ENCODE measurements at places on chromosomes 3 and 15. TPM values are rescaled to one million over a fixed set of nuclear protein-coding genes. Genes with fewer than 3 reads are reported as not detected.

GRCh38 chr3:188916934-188917401 is 254.8 kb upstream of the TPRG1 start:
- no peak for DNase-seq

DNA sequence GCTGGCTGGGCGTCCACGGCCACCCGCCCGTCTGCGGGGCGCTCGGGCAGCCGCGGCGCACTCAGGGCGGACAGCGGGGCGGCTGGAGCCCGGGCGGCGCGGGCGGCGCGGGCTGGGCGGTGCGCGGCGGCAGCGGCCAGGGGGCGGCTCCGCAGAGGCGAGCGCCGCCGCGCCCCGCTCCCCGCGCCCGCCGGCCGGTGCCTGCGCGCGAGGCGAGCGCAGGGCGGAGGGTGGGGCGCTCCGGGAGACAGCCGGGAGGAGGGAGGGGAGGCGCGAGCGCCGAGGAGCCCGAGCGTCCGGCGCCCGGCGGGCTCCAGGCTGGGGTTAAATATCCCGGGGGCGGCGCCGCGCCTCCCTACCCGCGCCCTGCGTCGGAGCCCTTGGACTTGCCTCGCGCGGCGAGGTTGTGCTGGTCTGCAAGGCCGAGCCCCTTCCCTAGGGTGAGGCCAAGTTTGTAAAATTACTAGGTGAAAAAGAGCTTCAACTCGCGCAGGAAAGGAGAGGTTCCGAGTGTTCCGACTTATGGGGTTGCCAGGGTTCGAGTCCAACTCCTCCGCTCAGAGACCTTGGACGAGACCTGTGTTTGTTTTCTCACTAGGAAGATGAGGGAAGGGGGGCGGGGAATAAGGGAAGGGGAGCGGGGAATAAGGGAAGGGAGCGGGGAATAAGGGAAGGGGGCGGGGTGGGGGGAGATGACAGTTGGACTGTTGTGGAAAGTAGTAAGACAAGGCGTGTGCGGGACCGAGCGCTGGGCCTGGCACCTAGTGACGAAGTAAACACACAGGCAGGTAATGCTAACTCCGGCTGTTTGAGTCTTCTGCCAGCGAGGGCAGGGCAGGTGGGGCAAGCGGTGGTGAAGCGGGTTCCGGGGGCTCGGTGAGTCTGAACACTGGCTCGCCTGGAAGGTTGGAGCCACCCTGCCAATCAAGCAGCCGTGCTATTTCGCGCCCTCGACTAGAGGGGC is at the start of gene TNFAIP8L3:
Gene TNFAIP8L3 (minus strand): TSS at position 301 of the 964 bp plus-strand sequence. CDS start 311 bp downstream, outside the sequence.
- no peak for DNase-seq

DNA sequence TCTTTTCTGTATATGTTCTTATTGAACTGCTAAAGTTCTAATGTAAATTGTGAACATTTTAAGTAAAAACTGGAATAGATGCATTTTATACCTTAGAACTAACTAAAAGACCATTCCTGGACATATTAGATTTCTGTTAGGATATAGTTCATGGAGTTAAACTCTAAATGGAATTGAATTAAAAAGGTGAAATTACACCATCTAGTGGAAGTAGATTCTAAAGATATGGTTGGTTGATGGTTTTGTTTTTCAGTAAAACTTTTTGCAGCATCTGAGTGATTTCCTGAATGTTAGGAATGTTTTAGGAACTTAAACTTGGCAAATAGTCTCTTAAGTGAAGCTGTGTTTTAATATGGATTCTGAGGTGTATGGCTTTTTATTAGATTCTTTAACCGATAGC is 96.8 kb downstream of the SLMAP start:
- no peak for DNase-seq

GRCh38 chr3:13044496-13045240 is 28.6 kb downstream of the IQSEC1 start:
- DNase-seq: no peak

DNA sequence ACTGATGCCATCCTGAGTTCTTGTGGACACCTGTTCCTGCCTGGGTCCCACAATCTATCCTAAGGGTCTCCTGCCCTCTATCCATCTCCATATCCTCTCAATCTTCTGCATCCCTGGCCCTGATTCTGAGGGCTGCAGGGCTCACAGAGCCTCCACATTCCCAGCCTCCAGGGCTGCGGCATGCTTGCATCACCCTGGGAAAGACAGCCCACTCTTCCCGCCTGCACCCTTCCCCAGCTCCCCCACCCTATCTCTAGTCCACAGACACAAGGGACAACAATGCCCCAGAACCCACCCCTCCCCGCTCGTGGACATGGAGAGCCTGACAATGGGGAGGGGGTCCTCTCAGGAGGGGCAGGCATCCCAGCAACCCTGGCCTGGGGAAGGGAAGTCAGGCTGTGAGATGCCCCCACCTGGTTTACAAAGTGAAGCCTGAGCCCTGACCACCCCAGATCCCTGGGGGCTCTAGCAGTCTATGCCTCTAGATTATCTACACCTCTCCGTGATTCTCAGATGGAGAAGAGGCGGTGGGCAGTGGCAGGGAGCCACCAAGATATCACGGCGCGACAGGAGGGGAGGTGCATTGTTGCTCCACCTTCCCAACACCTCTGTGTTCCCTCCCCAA is 10.3 kb downstream of the SEMA3G start:
- no peak for DNase-seq

TM4SF18 gene
- 4.5 TPM for total RNA-seq

Data from dorsolateral prefrontal cortex (tissue), 122 donors.